ENCODE measurements at places on chromosomes 6 and 20.

GRCh38 chr6:142842418-142843261 is 102.3 kb downstream of the HIVEP2 start:
- no peak for DNase-seq

- no peak for DNase-seq
Observed at GRCh38 chr6:122649701-122650100, 39.5 kb downstream of the PKIB start.

DNA sequence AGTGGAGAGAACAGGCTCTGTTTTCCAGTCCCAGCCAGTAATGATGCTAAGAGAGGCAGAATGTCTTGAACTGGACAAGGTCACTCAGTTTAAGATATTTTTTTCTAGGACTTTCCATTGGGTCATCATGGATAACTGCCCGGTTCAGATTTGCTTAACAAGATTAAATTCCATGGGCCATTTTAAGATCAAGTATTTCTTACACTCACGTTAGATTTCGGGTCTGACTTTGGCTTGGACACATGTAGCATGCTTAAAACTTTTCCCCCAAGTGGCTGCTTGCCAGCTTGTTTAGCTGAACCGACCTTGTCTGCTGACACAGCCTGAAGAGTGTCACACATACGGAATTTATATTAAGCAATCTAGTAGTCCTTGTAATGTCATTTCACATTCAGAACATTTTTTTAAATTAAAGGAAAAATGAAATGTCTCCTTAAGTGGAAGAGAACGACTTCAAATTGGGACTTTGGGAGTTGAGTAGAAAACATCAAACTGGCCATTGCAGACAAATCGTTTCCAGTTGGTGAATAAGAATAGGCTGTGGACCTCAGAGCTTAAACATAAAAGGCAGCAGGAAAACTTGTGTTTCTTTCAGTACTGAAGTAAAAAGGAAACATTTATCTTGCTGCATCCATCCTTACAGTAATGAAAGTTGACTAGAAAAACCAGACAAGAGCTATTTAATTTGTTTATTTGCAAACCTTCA is 29.0 kb downstream of the ARMC2 start:
- no peak for DNase-seq

- peak; percentile 33 for DNase-seq
Observed at GRCh38 chr6:52087498-52087999, at the start of gene PKHD1. PKHD1 (minus strand) TSS chr6:52087613; CDS start chr6:52084933, 2,680 bp downstream.

DNA sequence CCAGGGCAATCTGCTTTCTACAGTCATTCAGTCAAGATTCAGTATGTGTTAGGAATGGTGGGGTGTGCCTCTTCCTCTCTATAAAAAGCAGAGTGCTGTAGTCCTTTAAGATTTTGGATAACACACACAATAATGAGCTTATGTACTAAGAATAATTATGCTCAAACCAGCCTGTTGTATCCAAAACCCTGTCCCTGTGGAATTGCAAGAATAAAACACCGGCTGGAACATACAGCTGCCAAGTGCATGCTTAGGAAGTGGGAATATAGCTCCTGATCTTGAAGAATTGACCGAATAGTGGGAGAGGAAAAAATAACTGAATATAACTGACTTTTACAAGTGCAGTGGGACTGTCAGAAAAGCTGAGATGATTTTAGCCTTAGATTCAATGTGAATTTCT is 979 bp upstream of the MOCS1 start:
- DNase-seq: no peak

DNA sequence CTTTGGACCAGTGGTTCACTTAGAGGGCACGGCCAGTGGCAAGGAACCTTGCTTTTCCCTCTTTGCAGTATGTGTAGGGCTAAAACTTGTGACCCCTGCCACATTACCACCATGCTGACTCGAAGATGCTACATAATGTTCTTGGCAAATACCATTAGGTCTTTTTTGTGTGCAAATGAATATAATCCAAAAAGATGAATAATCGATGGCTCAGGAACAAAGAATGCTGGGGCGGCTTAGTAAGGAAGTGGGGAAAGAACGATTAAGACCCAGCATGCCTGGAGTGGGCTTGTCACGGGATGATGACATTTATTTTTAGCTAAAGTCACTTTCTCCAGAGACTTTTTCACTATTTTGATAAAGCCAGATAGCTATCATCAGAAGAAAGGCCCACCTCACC is 23.1 kb downstream of the CMTR1 start:
- DNase-seq: no peak

- DNase-seq: no peak
Observed at GRCh38 chr6:106448000-106448426, 87.5 kb downstream of the CRYBG1 start.

GRCh38 chr20:63643499-63643898 is 9.7 kb downstream of the STMN3 start:
- DNase-seq: no peak

DNA sequence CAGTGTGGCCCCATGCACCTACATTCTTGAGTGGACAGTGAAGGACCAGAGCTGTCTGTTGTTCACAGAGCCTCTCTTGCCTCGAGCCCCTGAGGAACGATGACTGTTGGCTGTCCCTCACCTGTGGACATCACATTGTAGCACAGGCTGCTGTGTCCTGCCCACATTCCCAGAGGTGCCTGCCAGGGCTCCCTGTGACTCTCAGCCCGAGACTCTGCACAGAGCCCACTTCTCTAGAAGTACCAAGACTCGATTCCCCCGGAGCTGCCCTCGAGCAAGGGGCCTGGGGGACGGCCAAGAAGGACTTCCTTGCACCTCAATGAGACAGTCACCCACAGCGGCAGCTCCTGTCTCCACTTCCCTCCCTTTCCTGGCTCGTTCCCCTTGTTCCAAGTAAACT is 28.6 kb upstream of the DLGAP4 start:
- DNase-seq: no peak

DNA sequence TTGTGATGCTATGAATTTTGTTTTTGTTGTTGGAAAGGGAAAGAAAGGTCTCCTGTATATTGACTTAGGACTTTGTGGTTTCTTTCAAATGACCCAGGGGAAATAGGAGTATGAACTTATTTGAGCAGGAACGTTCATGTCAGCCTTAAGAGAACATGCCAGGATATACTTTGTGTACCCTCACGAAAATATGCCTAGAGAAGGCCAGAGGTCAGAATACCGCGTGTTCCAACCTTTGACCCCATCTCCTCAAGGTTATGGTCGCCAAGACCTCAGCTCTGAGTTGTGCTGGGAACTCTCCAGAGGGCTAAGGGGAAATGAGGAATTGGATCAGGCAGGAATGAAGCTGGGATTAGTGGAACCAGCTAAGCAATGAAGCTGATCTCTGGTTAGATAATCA is 11.5 kb downstream of the TTLL9 start:
- no peak for DNase-seq

DNA sequence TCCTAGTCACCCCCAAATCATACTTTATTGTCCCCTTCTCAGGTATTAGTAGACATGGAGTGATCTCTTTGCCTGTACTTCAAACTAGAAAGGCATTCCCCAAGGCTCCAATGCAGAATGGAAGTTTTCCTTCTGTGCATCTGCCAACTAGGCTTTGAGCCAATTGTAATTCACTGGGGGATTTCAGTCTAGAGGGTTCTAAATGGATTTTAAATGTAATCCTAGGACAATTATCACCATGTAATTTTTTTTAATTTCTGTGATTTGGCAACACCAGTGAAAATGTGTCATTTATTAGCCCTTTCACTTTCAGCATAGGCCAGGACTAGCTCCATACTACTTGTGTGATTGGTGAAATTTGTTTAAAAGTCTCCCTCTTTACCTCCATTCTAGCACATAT is 557.6 kb upstream of the MARCKS start:
- DNase-seq: no peak

- no peak for DNase-seq
Observed at GRCh38 chr6:53691667-53692133, 26.1 kb upstream of the KLHL31 start.

DNA sequence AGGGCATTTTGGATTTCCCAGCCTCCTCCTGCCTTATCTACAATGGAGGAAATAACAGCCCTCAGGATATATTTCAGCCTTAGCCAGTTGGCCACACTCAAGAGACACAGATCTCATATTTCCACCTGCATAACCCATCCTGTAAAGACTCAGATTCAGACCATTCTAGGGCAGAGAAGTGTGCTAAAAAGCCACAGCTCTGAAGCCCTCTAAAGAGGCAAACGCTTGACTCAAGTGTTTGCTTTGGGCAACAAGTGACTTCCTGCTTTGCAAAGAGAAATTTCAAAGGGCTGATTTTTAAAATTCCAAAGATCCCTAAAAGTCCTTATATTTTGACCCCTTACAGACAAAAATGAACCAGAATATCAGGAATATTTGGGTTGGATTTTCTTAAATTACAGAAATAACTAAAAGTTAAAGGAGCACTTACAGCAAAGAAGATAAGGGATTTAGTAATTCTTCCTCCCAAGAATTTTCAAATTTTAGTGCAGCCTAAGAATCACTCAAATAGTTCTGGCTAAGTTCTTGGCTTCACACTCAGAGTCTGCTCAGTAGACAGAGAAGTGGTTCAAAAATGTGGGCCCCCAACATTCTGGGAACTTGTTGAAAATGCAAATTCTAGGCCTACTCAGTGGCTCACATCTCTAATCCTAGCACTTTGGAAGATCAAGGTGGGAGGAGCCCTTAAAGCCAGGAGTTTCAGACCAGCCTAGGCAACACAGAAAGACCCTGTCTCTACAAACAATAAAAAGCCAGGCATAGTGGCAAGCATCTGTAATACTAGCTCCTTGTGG is 18.9 kb upstream of the ADGRF5 start:
- DNase-seq: no peak

DNA sequence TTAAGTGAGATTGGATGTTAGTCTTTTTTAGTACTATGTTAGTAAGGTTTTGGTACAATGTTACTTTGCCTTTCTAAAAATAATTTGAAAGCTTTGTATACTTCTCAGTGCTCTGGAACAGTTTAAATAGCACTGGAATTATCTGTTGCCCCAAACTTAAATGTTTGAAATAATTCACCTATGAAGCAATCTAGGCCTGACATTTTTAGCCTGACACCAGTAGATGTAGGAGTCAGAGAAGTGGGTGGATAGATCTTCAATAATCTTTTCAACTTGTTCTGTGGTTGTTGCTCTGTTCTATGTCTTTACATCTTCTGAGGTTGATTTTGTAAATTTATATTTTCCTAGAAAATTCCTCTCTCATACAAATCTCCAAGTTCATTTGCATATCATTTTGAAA is 103.1 kb upstream of the ADGRF1 start:
- DNase-seq: no peak

DNA sequence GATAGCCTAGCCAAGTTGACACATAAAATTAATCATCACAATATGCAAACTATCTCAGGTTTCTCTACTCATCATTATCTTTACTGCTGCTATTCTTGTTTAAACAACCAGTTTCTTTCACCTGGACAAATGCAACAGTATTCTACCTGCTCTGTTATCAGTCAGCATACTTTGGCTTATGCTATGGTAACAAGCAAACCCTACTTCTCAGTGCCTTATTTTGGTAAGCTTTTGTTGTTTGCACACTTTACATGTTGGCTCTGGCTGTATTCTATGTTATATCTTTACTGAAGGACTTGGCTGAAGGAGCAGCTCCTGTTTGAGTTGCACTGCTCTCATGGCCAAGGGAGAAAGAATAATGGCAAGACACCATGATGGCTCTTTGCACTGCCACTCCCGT is 463.1 kb downstream of the EPM2A start:
- DNase-seq: no peak

DNA sequence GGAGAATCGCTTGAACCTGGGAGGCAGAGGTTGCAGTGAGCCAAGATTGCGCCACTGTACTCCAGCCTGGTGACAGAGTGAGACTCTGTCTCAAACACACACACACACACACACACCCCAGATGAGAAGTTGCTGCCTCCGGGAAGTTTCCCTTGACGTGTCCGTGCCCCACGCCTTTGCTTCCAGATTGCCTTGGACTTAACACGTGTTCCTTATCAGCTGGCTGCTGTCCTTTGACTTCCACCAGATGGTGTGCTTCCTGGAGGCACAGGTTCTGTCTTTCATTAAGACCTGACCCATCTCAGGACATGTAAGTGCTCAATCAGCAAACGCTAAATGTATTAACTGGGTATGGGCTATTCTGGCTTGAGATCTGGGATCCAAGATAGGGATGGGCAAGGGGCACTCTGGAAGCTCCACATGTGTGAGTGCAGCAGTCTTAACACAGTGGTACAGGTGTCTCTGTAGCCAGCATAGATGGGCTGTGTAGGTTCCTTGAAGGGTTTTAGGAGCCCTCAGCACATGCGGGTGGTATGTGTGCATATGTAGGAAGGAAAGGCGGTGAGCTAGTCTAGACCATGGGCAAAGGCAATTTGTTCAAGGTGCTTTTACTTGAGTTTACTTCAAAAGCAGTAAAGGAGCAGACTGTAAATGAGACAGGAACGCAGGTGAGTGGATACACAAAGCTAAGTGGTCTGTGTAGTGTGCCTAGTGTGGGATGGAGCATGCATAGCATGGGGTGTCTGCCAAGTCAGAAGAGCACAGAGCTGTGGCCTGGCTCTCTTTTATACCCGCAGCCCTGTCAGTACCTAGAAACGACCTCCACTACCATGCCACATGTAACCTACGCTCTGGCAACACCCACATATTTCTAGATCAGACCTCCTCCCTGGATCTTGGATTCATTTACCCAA is 11.6 kb downstream of the PIGT start:
- DNase-seq: no peak

DNA sequence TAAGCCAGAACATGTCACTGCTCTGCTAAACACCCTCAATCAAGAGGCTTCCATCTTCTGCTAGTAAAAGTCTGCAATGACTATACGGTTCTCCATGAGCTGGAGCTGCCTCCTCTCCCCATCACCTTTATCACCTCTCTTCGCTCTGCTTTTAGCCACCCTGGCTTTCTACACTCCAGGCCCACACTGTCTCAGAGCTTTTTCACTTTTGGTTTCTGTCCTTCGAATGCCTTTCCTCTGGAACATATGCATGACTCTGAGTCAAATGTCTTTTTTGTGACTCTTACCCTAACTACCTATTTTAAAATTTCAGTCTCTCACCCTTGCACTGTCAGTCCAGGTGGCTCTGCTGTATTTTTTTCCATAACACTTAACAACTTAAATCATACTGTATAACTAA is 525.4 kb upstream of the RNF217 start:
- no peak for DNase-seq

- no peak for DNase-seq
Observed at GRCh38 chr6:158782432-158783166, 36.6 kb downstream of the EZR start.

DNA sequence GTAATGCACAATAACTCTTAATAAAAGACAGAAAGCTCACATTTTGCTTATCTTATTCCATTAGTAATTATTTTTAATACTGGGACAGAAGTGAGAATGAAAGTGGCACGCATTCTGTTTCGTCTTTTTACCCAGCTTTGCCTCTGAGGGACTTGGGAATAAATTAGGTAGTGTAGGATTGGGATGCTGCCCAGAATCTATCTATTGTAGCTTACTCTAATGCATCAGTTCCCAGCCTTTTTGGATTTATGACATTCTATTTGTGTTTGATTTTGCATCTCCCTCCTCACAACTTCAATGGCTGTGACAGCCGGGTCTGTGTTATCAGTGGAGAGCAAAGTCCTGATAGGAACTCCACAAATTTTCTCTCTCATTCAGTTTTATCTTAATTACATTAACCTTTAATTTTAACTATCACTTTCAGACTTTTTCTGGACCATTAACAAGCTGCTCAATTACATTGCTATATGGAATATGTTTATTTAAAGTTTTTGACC is 62.9 kb upstream of the TULP4 start:
- no peak for DNase-seq

All from renal cortex interstitium (tissue), 15 donors.